Activated CD4-positive, alpha-beta T cell treated with anti-CD3 and anti-CD28 coated beads, Interleukin-2, amount 50 U/mL, for 48 hours (primary cell): ENCODE measurements at places on chromosomes 2 and 18.

DNA sequence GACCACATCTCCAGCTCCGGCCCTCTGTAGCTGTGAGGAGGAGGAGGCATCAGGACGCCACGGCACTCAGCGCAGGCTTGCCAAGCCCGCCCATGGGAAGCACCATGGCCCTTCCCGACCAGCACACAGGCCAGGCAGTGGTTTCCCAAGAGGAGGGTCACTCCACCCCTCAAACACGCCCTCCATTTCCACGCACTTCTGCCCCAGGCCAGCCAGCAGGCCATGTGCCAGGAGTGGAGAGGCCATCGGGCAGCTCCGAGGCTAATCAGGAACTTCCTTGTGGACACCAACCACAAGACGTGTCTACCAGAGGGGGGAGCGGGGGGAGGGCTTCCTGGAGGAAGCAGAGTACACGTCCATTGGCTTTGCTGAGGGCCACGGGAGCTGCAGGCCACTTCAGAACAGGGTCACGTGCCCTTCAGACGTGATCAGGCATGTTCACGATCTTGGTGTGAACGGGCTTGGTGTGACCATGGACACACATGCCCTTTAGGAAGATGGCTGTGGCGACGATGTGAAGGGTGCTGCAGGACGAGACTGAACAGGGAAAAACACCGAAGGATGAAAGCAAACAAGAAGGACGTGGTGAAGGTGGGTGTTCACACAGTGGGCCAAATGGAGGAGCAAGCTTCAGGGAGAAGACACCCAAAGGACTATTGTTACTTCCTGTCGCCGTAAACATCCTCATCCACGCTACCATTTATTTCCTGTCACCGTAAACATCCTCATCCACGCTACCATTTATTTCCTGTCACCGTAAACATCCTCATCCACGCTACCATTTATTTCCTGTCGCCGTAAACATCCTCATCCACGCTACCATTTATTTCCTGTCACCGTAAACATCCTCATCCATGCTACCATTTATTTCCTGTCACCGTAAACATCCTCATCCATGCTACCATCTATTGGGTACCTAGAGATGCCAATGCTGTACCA, 6.5 kb upstream of the MTERF4 start:
- no peak for DNase-seq

DNA sequence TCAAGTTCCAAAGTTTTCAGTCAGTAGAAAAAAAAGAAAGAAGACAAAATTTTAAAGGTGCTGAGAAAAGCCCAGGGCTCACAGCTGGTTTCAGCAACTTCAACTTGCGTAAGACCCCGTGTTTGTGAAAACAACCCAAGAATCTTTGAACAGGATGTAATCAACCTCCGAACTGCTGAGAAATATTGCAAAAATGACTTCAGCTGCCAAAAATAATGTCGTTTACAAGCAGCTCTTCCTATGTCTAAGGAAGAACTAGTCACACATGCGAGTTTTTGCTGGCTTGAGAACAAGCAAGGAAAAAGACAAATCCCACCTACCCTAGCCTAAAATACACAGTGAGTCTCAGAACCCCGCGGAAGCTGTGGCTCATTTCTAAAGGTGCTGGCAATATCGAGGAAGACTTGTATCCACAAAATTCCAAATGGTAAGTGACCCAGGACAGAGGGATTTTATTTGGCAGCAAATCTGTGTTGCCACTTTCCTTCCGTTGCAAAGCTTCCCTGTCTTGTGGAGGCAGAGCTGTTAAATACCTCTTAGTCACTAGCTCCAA, 59.8 kb upstream of the SLC8A1 start:
- no peak for DNase-seq

DNA sequence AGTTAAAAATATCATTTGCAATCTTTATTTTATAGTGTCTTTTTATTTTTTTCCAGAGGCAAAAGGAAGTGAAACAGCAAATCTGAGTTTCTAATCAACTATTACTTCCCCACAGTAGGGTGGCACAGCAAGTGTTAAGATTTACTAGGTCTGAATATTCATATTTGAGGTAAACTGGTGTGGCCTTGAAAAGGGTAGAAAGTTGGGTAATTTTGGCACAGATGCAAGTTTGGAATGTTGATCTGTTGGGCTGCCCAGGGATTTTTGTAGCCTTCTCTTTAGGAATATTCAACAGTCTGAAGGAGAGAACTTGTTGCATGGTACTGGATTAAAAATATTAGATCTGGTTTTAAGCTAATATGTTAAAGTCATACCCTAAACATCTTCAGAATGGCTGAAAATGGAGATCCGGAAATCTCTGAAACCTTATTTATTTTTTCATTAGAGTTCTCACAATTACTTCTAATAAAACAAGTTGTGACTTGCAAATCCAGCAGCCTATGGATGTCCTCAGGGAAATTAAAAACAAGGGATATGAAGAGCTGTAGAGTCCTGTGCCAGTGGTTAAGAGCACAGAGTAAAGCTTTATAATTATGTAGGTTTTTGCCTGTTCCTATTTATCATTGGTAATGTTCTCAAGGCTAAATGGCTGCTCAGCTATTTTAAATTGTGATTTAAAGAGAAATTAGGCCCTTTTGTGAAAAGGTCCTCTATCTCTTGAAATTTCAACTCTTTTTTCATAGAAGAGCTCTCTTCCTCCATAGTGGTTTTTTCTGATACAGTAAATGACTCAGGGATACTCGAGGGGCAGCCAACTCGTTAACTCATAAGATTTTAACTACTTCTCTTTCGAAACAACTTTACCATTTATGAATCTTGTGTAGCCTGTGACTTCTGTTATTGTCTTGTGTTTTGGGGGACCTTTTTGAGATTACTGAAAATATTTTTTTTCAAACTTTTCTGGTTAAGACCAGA, 11.0 kb downstream of the TANK start:
- DNase-seq: no peak

DNA sequence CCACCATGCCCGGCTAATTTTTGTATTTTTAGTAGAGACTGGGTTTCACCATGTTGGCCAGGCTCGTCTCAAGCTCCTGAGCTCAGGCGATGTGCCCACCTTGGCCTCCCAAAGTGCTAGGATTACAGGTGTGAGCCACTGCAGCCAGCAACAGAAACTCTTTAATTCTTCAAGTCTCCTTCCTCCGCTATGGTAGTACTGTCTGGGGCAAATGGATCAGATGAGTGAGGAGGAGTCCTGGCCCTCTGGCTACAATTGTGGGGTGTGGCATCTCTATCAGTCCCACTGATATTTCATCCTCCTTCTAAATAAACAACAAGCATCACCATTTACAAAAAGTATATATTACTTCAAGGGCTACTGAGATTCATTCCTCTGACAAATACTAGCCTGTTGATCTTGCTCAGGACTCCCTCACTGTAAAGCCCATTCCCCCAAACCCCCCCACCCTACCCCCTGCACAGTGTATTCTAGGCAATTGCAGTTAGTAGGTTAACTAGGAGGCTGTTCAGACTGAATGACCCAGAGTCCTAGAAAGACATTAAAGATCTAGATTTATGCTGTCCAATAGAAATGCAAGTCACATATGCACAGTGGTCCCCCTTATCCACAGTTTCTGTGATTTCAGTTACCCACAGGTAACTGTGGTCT, 71.2 kb upstream of the STAM2 start:
- no peak for DNase-seq

DNA sequence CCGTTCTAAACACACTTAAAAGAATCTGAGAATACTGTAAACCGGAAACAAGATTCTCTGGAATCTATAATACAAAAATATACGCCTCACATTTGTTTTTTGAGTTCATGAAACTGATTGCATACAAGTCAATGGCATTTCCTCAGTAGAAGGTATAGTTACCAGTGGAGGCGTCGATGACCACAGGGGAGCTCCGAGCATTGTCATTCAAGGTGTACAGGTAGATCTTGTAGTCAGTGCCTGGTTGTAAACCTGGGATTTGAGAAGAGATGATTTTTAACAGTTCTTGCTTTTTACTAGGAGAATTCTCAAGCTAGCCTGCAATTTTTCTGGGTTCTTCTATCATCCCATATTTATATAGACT, 60.4 kb downstream of the FN1 start:
- no peak for DNase-seq

DNA sequence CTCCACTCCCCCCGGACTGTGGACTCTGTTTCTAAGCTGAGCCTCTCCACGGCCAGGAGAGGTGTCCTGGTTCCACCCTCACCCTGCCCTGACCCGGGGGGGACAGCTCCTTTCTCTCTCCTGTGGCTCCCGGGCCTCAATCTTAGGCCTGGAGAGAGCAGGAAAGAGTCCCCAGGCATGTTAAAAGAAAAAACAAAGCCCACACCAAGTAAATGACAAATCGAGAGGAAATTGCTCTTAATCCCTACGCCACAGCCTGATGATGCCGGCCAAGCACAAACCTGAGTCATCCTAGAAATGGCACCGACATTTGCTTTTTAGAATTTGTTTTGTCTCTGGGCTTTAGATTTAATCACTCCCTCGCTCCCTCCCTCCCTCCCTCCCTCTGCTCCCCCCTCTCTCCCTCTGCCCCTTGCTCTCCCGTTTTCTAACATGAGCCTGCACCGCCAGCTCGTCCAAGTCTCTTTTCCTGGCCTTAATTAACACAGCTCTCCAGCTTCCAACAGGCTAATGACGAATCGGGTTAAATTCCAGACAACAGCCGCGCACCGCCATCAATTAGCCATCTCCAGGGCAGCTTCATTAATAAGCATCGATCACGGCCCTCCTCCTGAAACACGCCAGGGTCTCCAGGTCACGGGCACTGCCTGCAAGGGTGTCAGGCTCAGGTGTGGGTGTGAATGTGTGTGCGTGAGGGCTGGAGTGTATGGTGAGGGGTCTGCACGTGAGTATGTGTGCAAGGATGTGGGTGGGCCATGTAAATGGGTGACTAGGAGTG, 230.8 kb downstream of the CELF4 start:
- DNase-seq: no peak

DNA sequence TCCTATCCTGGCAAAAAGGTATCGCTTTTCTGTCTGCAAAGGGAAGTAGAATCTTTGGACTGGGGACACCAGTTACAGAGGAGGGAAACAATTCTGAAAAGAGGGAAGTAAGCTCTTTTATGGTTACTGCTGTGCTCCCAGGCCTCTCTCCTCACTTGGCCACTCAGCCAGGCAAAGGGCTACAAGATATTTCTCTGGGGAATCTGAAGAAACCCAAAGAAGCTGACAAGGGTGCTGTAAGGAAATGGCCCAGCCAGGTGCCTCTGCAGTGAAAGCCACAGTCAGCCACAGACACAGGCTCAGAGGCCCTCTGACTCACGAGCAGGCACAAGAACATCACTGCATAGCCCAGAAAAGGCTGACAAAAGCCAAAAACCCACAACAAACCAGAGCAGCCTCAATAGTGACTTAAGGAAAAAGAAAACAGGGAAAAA, 5.8 kb downstream of the HDLBP start:
- peak; percentile 65 for DNase-seq

DNA sequence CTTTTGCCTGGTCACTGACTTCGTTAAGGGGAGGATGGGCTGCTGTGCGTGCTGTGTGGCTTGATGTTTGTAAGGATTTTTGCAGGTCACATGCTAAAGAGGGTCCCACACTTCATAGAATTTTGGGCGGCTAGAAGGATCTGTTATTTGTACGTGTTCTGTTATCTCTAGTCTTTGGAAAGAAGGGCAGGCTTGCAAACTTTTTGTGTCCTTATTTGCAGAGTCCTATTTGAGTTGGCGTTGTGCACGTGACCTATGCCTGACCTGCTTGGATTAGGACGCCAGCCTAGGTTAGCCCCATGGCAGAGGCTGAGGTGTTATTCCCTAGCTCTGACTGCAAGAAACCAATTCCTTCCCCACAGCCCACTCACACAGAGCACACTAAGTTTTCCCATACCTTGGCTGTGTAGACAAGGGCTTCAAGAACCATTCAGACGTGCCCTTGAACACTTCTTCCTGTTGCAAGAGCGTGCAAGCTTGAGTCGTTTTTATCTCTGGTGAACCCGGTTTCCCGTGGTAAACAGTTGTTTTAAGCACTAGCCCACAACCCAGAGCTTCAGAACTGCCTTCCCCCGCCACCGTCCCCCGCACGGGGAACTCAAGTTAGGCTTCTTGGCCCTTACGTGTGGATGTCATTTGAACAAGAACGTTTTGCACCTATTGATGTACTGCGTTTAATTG, 94.6 kb downstream of the LDLRAD4 start:
- DNase-seq: no peak

DNA sequence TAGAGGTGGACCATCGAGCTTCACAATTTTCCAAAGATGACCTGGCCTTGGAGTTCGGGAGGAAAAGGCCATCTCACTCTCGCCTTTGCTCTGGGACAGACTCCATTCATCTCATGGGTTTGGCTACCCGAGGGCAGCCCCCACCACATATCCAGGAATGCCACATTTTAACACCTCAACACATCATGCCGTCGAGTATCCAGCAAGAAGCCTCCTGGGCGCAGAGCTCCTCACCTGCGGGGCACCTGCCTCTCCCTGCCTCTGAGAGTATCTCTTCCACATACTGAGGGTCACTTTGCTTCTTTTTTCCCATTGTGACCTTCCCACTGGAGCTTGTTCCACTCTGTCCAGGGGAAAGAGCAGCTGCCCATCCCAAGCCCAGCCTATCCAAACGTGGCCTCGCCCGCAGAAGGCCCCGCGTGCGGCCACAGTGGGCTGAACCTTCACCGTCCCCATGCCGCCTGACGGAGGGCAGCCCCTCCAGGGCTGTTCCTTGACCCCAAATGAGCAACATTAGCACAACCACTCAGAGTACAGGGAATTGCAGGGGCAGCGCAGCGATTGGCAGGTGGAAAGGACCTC, 5.5 kb upstream of the LIMS2 start:
- no peak for DNase-seq

GRCh38 chr2:216302981-216303676, 69.2 kb downstream of the MARCHF4 start:
- DNase-seq: no peak
